ENCODE measurements at places on chromosomes 12 and 14.

- DNase-seq = peak; percentile 46
These were observed 72.7 kb downstream of the MYRFL start for GRCh38 chr12:69897744-69898143.

DNA sequence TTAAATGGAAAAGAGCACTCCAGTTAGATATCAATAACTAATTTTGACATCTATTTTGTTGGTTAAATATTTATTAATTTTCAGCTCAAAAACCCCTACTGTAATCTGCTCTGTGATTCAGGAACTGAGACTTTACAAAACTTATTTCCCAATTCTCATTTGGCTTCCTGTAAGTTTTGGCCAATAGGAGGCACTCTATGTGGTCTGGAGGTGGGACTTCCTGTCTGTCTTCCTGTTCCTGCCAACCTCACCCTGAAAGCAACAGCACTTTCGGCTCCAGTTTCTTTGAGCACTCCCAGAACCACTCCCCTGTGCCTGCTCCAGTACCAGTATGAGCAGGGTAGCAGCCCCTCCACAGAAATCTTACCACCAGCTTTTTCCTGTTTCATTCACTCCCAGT is 1027.0 kb downstream of the VRK1 start:
- DNase-seq = no peak

GRCh38 chr12:15733136-15733535 is 56.1 kb downstream of the EPS8 start:
- no peak for DNase-seq

GRCh38 chr12:96143827-96144565 is 50.2 kb upstream of the ELK3 start:
- no peak for DNase-seq

- DNase-seq = no peak
These were observed 14.3 kb downstream of the AGAP2 start for GRCh38 chr12:57724003-57724935.

GRCh38 chr14:100589071-100589759 is 2.0 kb upstream of the BEGAIN start:
- DNase-seq = no peak

GRCh38 chr12:79925492-79925891 is 9.4 kb downstream of the PPP1R12A start:
- DNase-seq = no peak

DNA sequence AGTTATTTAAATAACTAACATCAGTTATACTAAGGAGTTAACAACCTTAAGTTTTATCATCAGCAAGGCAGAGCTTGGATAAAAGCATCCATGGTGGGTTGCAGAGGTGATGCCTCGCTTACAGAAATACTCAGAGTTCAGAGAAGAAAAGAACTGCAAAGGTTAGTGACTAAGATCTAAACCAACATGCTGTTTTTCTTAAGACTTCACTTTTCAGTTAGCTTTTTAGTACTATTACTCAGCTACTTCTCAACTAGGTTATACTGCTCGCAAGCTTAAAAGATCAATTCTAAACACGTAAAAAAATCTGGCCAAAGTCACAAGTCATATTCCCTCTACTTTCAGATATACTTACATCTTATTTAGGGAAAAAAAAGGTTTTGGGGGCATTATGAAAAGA is 2.8 kb downstream of the PPP1CC start:
- DNase-seq = no peak

GRCh38 chr12:96500693-96501092 is 11.3 kb downstream of the CFAP54 start:
- no peak for DNase-seq

GRCh38 chr14:106309423-106309822 is 783.0 kb downstream of the TMEM121 start:
- no peak for DNase-seq

DNA sequence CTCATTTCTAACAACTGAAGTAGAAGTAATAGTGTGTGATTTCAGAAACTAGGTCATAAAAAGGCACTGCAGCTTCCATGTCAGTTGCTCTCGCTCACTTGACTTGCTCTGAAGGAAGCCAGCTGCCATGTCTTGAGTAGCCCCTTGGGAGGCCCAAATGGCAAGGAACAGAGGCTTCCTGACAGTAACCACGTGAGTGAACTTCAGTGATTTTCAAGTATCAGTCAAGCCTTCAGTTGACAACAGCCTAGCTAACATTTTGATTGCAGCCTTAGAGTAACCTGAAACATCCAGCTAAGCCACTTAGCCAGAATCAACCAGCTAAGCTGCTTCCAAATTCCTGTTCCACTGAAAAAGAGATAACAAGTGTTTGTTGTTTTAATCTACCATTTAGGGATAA is 26.7 kb downstream of the TOGARAM1 start:
- DNase-seq = no peak

- no peak for DNase-seq
These were observed 182.5 kb downstream of the SLC2A13 start for GRCh38 chr12:39923364-39923763.

DNA sequence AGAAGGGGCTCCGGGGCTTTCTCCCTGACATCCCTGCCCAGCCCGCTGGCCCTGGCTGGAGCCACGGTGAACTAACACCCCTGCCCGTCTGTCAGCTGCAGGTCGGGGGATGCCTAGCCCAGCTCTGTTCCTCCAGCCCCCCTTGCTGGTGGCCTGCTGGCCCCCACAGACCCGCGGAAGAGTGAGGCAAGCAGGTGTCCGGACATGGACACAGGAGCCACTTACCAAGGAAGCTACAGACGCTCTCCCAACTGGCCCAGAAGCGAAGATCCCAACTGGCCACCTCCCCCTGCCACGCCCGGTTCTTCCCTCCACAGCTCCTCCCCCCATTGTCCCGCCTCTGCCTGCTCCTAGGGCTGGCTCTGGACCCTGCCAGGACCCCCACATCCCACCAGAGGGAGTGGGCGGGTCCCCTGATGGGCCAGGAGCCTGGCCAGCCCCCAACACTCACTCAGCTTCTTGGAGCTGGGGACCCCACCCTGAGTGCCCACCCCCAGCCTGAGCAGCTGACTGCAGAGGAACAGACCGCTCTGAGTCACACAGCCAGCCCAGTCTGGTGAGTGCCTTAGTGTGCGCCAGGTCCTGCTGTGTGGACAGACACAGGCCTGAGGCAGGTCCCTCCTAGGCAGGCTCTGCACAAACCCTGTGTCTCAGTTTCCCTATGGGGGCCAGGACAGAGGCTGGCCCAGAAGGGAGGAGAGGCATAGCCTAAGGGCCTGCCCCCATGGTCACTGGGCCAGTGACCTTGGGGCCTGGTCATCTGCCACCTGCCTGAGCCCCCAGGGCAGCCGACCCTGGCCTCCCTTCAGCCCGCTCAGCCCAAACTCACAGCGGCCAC is 7.7 kb downstream of the AHNAK2 start:
- peak; percentile 79 for DNase-seq

- DNase-seq = peak; percentile 26
These were observed at the start of gene ACRBP for GRCh38 chr12:6647083-6647604. Gene ACRBP, minus strand, starts transcription at chr12:6647432. Its CDS starts 66 bp downstream, at chr12:6647366.

DNA sequence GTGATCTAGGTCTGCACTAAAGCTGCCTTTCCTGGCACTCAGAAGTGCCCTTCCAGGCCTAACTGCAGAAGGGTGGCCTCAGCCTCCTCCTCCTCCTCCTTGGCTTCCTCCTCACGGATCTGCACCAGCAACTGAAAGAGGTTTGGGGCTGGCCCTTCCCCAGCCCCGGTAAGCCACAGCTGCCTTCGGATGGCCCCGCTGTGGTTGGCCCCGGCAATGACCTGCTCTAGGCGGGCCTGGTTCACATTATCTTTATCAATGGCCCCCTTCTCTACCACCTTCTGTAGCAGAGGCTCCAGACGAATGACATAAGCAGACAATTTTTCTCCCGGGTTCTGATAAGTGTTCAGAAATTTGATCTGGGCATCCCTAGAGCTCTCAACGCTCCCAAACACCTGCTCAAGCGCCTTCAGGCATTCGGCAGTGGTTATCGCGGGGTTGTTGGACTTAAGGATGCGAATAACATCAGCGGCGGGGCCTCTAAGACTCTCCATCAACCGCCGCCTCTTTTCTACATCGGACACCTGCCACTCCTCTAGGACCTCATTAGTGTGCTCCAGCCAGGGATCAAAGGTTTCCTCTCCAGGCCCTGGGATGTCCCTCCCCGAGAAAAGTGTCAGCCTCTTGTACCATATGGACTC is 1.5 kb downstream of the PNMA1 start:
- peak; percentile 28 for DNase-seq

- no peak for DNase-seq
These were observed 339.7 kb downstream of the NUAK1 start for GRCh38 chr12:105799103-105799502.

DNA sequence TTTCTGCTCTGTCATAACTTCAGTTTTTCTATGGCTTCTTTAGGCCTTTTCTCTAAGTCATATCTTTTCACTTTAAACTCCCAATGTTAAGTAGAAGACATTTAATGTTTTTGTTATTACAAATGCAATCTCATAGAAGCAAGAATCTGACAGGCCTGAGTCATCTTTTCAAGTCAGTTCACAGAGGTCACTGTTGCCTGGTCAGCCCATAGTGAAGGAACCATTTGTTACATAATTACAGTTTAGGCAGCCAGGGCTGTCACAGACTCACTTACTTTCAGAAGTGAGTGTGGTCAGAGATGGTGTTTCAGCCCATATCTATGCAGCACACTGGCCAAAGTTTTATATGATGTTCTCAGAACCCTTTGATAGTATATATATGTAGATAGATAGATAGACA is 46.5 kb downstream of the CCER1 start:
- peak; percentile 5 for DNase-seq

DNA sequence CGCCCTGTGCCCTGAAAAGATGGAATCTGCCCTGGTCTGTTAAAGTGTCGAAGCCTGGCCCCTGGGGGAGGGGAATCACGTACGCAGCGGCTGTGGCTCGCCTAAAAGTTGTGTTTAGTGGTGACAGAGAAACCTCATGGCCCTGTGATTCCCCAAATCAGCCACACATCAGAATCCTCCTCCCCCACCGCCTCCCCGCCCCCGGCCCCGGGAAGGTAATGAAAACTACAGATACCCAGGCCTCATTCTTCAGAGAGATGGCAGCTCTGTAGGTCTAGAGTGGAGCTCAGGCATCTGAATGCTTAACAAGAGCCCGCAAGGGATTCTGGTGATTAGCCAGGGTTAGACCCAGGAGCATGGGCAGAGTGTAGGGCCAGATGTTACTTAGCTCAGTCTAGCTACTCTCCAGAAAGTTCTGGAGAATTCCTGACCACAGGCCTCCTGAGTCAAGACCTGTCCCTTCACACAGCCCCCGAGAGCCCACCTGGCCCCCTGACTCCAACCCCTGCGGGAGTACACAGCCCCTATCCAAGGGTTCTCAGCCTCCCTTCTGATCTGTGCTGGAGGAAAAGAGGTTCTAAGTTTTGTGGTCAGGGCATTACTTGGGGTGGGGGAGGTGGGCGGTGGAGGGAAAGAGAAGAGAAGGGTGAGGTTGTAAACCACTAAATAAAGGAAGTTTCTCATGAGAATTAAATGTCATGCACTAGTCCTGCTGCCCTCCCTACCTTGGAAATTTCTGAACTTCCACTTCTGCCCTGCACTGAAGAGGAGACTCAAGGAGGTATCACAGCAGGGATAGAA is 114.8 kb downstream of the PLXNC1 start:
- no peak for DNase-seq

DNA sequence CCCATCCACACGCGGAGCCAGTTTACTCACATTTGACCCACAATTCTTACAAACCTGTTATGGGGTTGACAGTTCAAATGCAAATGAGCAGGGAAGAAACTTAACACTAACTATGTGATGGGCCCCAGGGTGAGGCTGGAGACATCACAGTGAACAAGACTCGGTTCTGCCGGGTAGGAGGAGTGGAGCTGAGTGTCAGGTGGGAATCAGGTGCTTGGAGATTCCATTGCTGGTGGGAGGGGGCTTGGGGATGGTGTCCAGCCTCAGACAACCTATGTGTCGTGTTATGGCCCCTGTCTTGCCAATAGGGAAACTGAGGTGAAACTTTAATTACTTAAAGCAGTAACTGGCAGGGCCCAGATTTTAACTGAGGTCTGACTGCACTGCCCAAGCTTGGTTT is 41.9 kb downstream of the BEGAIN start:
- no peak for DNase-seq

GRCh38 chr12:106140223-106140986 is 1.7 kb upstream of the NUAK1 start:
- DNase-seq = no peak

DNA sequence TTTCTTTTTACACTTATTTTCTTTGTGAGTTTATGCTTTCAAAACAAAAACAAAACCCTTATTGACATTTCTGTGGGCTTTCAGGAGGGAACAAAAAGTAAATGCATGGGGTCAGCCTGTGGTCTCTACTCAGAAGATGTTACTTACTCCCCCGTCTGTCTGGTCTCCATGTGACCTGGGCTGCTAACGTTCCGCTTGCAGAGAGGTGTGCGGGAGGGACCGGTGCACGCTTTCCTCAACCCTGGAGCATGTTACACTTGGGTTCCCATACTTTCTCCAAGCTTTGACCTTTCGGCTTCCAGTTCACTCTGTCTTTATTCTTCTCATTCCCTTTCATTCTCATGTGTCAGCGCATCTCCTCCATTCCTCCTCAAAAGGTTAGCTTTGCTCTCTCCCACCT is 36.5 kb downstream of the ZC3H14 start:
- DNase-seq = no peak

DNA sequence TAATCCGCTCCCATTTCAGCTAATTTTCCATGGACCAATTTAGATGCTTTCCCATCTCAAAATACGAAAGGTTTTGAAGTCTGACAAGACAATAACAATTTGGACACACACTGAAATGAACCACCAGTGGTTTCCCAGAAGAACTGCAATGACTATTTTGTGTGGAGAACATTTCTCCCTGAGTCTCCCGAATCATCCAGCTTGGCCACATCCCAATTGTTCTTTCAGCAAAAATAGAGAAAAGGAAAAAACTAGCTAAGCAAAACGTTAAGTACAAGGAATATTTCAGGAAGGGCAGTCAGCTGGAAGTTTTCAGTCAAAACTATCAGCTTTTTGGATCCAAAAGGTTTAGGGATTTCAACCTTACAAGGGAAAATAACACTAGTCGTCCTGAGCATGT is 390.6 kb downstream of the KCNH5 start:
- no peak for DNase-seq

GRCh38 chr14:96752594-96752993 is 44.6 kb upstream of the VRK1 start:
- no peak for DNase-seq

DNA sequence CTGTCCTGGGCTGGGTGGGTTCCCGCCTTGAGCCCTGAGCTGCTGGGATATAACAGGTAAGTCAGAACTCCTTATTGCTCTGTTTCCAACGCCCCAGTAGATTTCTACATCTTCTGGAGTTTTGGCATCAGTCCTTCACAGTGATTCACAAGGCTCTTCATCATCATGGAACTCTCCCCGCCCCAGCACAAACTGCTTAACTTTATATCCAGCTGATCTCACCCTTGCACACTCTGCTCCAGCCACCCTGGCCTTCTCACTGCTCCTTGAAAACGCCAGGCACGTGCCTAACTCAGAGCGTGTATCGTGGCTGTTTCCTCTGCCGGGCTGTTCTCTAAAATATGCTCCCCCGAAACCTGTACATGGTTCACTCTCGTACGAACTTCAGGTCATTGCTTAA is 264.9 kb downstream of the NOVA1 start:
- no peak for DNase-seq

- peak; percentile 4 for DNase-seq
These were observed 196.9 kb downstream of the ALG10 start for GRCh38 chr12:34219046-34219770.
